Glomerular endothelial cell (primary cell): ENCODE measurements at places on chromosomes 7 and 10.
A peak's percentile ranks its signal among the peaks of the same experiment; 100 is the strongest.

- no peak for DNase-seq
Observed at GRCh38 chr7:16416289-16417282, 4.8 kb downstream of the CRPPA start.

DNA sequence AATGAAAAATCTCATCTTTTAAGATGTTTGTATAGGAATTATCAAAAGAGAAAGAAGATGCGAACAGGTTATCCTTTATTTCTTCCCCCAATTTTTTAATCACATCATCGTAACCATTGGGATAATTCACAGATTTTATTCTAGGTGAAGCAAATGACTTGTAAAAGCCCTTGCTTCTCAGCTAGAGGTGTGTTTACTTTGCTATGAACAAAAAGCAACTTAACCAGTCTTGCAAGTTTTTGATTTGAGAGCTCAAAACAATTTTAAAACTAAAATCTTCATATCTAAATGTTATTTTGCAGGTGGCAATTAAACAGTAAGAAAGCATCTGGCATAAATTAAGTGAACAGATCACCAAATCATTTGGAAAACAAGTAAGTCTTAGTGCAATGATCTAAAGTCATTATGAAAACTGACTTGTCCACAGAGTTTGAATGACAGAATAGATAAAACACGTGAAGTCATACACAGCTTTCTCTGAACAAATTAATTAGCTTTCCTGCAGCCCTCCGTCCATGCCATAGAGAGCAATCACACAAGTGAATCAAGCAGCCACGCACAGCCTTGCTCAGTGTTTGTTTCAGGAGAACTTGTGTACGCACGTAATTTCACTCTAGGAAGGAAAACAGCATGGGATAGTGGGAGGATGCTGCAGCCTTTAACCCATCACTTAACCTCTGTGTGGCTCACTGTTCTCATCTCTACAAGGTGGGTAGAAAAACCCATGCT lies 85.0 kb upstream of the ZNF800 start:
- no peak for DNase-seq

DNA sequence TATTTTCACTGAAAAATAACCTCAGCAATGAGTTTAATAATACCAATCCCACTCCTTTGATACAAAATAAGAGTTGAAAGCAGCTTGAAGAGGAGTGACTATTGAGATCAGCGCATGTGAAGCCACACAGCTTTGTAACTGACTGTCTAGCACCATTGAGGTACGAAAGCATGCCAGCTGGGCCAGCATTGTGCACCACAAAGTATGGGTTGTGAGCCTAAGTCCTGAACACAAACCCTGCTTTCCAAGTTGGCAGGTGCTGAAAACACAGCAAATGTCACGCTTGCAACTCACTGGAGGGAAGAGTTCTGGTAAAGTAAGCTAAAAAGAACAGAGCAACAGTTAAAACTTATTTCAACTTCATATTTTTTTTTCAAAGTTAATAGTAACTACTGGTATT lies 4.0 kb upstream of the FAM53B start:
- no peak for DNase-seq

DNA sequence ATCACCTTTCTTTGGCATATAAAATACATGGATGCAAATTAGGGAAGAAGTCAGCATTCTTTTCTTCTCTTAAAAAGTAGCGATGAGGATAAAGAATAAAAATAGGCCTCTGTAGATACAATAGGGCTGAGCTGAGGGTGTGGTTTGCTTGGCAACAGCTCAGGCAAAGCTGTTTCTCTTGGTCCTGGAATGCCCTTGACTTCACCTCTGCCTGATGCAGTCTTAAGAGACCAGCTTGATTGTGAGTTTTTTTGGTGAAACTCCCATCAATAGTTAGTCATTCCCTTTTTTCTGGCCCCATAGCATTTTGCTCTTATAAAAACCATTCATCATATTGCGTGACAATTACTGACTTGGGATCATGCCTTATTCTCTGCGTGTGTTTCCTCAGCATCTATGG lies 42.1 kb upstream of the MKLN1 start:
- DNase-seq: no peak

GRCh38 chr10:6228010-6228511 lies 25.3 kb downstream of the PFKFB3 start:
- DNase-seq: no peak

- no peak for DNase-seq
Observed at GRCh38 chr10:61765176-61766087, 102.7 kb downstream of the CABCOCO1 start.

- no peak for DNase-seq
Observed at GRCh38 chr10:93438613-93439253, 43.4 kb downstream of the MYOF start.

- no peak for DNase-seq
Observed at GRCh38 chr7:25093268-25093826, 31.7 kb downstream of the CYCS start.

- no peak for DNase-seq
Observed at GRCh38 chr10:4246881-4247358, 461.9 kb upstream of the KLF6 start.

DNA sequence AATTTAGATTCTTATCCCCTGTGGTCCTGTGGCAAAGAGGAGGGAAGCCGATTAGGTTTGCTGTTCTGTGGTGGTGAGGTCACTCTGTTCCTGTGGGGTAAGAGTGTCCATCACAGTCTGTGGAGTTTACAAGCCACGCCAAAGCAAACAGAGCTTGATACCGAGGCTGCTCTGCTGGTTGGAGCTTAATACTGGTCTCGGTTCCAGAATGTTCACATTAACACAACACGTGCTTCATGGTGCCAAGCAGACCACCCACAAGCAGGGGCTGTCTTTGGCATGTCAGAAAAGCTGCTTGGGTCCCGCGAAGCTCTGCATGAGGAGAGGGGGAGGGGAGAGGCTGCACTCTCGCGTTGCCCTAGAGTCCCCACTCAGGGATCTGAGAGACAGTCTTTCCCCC lies 47.5 kb downstream of the DNAJB6 start:
- no peak for DNase-seq

DNA sequence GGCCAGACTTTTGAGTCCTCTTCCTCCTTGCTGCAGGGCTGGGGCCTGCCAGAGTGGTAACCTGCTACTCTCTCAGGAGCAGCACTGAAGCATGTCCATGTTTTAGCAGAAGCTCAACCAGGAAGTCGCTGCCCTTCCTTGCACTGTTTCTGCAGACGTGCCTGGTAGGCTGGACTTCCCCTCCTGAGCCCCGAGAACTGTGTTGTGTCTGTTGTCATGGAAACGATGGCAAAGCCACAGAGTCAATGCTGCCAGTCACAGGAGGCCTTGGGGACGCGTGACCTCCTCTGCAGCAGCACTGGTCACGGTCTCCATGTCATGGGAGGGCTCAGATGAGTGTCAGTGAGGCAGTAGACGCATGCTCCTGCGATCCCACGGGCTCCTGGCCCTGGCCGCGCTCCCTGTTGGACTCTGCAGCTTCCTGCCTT lies 145.5 kb downstream of the FANK1 start:
- DNase-seq: peak; percentile 94

GRCh38 chr10:58565271-58565670 lies 52.6 kb downstream of the BICC1 start:
- no peak for DNase-seq

GRCh38 chr10:50224330-50224952 lies 26.9 kb downstream of the ASAH2 start:
- peak; percentile 12 for DNase-seq

DNA sequence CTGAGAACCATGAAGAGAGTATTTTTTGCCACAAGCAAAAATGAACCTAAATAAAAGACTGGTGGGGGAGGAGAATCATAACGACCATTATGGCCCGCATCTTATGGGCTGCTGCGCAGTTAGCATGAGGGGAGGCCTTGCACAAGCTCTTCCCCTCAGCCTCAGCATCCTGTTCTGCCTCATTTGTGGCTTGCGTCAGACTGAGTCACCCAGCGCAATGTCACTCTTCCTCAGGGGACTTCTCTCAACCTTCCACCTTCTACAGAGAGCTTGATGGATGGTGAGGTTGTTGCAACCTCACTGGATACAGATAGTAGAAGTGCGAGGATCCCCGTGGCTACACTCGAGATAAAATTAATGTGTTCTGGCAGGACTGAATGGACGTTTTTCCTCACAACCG lies 16.8 kb upstream of the GPR15LG start:
- no peak for DNase-seq

GRCh38 chr7:120703585-120704240 lies 154.2 kb downstream of the TSPAN12 start:
- DNase-seq: no peak

DNA sequence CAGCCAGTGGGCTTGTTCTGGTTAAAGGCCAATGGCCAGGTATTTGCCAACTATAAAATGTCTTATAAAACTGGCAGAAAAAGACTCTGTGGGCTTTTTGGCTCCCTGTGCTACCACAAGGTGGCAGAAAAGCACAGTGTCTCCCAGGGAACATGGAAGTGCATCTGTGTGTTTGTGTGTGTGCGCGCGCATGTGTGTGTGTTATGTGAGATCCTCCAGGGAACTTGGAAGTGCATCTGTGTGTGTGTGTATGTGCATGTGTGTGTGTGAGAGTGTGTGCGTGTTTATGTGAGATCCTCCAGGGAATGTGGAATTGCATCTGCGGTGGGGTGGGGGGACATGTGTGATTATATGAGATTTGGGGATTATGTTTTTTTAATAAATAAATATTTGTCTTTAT lies 30.2 kb upstream of the ABI1 start:
- peak; percentile 34 for DNase-seq

- no peak for DNase-seq
Observed at GRCh38 chr7:20157456-20157855, 59.7 kb downstream of the MACC1 start.

GRCh38 chr10:72173619-72174296 lies 42.1 kb upstream of the ANAPC16 start:
- no peak for DNase-seq

GRCh38 chr10:18501198-18501597 lies 150.2 kb downstream of the NSUN6 start:
- DNase-seq: no peak

DNA sequence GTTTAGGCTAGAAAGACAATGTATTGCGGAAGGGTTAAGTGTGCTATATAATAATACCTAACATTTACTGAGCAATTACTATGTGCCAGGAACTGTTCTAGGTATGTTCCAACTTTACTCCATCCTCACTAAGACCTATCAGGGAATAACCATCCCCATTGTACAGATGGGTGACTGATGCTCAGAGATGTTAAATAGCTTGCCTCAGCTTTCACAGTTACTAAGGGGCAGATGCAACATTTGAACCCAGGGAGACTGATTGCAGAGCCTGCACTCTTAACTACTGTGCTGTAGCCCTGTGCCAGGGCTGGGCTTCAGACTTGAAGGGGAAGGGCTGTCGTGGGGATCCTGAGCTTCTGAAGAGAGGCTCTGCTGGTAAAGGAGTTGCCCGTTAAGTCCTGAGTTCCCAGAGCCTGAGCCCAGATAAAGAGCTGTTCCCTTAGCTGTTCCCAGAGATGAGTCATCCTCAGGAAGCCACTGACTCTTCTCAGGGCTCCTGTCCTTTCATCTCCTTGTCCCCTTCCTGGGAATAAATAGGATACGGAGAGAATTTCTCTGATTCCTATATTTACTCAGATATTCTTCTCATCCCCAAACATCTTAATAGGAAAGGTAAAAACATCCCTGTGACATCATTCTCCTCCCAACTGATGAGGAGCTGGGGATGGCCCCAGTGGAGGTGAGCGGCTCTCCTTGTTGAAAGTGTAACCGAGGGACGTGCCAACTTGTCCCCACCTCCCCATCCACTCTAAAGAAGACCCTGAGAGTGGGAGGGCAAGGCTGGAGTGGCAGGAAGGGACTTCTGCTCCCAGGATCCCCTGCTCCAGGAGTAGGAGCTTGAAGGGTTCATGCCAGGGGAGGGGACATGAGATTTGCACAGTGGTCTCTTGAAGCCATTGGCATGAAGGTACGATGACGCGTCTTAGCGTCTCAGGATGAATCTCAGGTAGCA lies 28.0 kb upstream of the HABP2 start:
- DNase-seq: no peak
